ENCODE measurements at places on chromosomes 2 and 18.

DNA sequence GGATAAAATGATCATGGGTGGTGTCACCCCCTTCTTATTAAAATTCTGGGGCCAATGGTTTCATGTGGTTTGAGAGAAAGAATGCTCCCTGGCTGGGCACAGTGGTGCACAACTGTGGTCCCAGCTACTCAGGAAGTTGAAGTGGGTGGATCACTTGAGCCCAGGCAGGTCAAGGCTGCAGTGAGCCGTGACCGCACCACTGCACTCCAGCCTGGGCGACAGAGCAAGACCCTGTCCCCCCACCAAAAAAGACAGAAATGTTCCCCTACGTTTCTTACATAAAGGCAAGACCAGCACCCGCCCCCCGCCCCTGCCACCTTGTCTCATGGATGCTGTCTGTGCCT, 53.0 kb upstream of the ID2 start:
- no peak for DNase-seq

- DNase-seq, result no peak
These were observed 7.0 kb downstream of the MYT1L start for GRCh38 chr2:2324119-2324518.

DNA sequence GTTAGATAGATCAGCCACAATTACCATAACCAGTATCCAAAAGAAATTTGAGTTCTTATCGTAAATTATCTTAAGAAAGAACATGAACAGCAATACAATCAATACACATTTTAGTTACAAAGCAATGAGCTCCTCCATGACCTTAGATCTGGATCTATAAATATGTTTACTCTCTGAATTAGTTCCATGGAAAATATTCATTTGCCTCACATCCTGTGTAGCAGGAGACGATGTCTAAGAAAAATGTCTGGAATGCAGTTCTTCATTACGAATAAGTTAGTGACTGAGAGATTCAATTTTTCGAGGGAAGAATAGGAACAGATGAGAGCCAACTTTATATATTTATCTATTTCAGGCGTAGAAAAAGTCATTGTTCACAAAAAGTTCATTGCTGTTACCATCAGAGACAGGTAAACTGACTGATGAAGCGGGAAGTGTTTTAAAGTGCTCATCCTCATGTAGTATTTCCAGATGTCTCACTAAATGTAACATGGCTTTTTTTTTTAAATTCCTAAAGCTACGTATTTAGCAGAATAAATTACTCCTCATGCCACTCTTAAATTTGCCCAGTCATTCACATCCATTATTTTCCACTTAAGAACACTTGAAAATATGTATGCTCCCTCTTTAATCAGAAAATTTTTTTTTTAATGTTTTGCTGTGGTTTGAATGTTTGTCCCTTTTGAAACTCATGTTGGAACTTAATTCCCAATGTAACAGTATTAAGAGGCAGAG, 106.5 kb upstream of the SCN1A start:
- DNase-seq, result no peak

DNA sequence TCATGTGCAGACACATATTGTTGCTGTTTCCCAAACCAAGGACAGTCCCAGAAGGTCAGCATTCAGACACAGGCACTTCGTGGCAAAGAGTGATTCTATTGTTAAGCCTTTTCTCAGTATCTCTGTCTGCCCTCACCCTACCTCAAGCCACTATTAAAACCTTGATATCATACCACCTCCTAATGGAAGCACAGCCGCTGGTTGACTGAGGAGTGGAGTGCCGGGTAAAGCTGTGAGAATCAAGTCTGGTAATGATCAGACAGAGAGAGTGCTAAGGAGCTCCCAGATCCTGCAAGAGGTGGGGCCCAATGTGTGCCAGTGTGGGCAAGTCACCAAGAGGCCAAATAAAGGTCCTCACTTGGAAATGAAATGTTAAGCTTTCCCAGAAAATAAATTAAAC, 819.5 kb downstream of the BCL11A start:
- DNase-seq, result no peak

GRCh38 chr18:47978141-47978540, 47.7 kb upstream of the SMAD2 start:
- DNase-seq, result no peak

GRCh38 chr18:44533071-44533470, 147.6 kb upstream of the SETBP1 start:
- DNase-seq, result no peak
